ENCODE measurements at places on chromosomes 5 and 9.

DNA sequence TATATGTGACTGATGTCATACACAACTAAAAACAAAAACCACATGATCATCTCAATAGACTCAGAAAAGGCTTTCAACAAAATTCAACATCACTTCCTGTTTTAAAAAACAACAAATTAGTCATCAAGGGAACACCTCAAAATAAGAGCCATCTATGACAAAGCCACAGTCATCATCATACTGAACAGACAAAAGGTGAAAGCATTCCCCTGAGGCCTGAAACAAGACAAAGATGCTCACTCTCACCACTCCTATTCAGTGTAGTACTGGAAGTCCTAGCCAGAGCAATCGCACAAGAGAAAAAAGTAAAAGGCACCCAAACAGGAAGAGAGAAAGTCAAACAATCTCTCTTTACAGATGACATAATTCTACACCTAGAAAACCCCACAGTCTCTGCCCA is 893.5 kb upstream of the EDIL3 start:
- no peak for DNase-seq

- no peak for DNase-seq
These were observed 17.0 kb upstream of the RHOBTB3 start for GRCh38 chr5:95713960-95714710.

- no peak for DNase-seq
These were observed 180.5 kb downstream of the ENC1 start for GRCh38 chr5:74459984-74460383.

DNA sequence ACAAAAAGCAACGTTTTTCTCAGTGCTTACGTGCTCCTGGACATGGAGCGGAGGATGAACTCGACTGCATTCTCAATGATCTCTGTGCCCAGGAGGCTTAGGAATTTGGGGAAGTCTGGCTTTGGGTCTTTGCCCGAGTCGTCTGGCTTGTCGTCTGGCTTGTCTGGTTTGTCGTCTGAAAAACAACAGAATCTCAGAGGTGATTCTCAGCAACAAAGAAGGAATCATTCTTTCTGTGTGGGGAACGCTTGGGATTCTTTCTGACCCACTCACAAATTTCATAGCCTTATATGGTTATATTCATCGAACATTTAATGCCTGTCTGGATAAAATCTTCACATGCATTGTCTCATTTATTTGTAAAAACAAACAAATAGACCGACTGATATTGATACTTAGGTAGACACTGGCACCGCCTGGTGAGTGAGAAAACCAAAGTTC is 4.7 kb downstream of the C5orf46 start:
- DNase-seq, result no peak

DNA sequence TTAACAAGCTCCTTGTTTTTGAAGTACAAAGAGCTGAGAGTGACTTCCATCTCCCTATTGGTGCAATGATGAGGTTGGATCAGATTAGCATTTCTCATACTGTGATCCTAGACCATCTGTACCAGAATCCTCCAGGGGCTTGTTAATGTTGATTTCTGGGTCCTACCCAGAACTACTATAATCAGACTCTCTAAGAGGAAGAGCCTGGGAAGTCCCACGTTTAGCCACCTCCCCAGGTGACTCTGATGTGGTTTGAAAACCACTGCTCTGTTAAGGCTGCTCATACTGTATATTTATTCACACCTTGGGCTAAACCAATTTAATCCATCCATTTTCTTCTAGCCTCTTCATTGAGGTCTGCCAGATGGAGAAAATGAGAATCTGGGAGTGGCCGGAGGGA is 49.6 kb upstream of the SMIM32 start:
- no peak for DNase-seq

- no peak for DNase-seq
These were observed 114.5 kb downstream of the MAT2B start for GRCh38 chr5:163619951-163620350.

GRCh38 chr9:76562511-76562911 is 103.5 kb downstream of the GCNT1 start:
- DNase-seq, result no peak

GRCh38 chr9:98185611-98186171 is 6.7 kb downstream of the CORO2A start:
- no peak for DNase-seq

GRCh38 chr5:171846323-171846722 is 60.7 kb downstream of the SMIM23 start:
- DNase-seq, result no peak

DNA sequence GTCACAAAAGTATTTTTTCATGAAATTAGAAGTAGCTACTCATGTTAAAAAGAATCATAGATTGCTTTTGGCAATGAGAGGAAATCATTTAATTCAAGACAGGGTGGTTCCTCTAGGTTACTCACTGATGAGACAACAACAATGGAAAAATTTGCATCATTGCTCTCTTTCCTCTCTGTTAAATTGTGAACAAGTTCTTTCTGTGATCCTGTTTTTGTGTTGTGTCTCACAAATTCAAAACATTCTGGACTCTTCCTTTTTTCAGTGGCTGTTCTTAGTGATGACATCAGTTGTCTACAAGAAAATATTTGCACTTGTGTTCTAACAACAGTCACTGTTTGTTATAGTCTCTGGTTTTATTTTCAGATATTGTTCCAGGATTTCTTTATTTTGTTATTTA is 95.3 kb downstream of the XRCC4 start:
- DNase-seq, result no peak

GRCh38 chr5:137055271-137055872 is 443.8 kb downstream of the SPOCK1 start:
- DNase-seq, result no peak

- DNase-seq, result no peak
These were observed 142.7 kb downstream of the C5orf15 start for GRCh38 chr5:133825631-133826289.

DNA sequence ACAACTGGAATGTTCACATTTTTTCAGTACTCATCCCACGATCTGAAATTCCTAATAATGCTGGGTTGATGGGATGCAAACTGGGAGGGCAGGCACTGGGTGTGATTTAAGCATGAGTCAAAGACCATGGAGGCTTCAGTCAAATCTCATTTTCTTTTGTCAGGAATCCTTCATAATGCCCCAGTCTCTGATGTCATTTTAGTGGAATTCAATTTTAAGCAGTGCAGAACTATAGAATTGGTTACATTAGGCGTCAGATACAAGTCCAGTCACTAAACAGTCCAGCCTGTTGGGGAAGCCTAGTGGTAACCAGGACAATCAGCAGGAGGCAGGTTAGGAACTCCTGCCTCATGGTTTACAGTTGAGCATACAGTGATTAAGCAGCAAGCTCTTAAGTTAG is 41.0 kb upstream of the TMEM215 start:
- no peak for DNase-seq

DNA sequence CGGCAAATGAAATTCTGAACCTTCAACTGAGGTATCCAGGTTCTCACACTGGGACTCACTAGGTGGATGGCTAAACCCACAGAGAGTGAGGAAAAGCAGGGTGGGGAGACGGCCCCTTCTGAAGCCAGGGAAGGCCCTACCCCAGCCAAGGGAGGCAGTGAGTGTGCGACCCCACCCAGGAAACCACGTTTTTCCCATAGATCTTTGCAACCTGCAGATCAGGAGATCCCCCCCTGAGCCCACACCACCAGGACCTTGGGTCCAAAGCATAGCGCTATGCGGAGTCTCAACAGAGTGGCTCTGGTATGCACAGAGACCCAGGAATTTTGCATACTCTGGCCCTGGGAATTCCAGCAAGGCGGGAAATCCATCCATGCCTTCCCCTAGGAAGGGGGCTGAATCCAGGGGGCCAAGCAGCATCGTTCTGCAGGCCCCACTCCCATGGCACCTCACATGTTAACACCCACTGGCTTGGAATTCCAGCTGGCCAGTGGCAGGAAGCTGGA is 19.9 kb downstream of the DTWD2 start:
- DNase-seq, result no peak

DNA sequence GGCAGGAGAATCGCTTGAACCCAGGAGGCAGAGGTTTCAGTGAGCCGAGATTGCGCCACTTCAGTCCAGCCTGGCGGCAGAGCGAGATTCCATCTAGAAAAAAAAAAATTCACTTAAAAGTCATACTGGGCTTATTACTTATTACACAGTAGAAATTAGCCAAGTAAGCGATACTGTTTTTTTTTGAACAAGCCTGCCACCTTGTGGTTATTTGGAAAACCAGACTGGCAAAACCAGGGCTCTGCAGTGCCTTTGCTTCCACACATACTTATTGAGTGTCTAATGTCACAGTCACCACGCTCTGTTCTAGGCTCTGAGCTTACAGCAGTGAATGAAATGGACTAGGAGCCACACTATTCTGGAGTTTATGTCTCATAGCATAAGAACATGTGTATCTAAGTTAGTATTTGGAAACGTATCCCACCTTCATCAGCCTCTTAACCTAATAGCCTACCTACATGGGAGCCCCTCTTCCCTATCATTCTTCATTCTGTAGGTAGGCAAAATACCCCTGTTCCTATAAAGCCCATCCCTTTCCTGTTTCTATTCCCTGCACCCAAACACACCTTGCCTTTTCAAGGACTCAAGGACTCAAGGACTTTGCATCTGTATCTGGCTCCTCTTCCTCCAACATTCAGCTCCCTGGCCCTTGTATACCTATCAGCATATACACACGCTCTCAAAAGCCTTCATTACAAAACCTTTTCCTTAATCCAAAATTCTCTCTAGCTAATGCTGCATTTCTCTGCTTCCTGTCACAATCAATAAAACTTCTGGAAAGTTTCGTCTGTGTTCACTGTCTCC is 13.9 kb upstream of the BASP1 start:
- DNase-seq, result no peak

DNA sequence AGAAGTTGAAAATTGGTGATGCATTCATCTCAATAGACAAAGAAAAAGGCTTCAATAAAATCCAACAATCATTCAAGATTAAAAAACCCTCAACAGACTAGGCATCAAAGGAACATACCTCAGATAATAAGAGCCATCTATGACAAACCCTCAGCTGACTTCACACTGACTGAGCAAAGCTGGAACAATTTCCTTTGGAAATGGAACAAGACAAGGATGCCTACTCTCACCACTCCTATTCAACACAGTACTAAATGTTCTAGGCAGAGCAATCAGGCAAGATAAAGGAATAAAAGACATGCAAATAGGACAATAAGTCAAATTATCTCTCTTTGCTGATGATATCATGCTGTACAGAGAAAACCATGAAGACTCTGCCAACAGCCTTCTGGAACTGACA is 1188.1 kb downstream of the DTWD2 start:
- DNase-seq, result no peak

DNA sequence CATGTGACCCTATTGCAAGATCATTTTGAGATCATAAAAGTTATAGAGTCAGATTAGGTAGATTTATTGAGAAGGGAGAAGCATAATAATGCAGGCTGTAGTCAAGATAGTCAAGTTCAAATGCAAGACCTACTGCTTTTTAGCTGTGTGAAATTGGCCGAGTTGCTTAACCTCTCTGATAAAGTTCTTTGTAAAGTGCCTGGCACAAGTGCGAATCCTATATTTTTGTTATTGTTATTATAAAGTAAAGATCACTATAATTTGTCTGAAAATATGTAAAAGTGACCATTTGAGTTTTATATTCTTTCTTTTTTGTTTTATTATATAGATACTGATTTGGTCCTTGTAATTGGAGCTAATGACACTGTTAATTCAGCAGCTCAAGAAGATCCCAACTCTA is 99.3 kb downstream of the NNT start:
- DNase-seq, result no peak

GRCh38 chr5:150386024-150386855 is 26.5 kb downstream of the CD74 start:
- DNase-seq, result no peak

DNA sequence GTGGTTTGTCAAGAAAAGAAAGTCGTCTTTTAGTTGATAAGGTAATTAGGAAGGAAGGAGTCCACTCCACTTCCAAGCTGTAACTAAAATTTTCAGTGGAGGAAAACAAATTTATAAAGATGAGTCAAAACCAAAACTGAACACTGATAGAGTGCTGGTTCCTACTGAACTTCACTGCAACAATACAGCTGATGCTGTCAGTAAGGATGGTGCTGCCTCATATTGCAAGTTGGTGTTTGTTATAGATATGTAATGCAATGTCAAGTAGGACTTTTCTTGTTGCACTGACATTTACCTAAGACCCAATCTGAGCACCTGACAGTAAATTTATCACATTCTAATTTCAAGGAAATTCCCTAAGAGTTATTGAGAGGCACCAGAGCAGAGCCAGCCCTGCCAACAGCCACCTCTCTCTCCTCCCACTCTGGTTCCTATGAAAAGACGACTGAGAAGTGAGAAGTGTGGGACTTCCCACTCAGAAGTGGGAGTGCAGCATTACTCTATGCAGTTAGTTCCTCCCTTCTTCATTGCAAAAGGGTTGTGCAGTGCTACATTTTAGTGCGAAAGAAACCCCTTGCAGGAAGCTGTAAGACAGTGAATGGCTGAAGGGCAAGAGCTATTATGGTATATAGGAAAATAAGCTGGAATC is 350.8 kb downstream of the NFIB start:
- no peak for DNase-seq

DNA sequence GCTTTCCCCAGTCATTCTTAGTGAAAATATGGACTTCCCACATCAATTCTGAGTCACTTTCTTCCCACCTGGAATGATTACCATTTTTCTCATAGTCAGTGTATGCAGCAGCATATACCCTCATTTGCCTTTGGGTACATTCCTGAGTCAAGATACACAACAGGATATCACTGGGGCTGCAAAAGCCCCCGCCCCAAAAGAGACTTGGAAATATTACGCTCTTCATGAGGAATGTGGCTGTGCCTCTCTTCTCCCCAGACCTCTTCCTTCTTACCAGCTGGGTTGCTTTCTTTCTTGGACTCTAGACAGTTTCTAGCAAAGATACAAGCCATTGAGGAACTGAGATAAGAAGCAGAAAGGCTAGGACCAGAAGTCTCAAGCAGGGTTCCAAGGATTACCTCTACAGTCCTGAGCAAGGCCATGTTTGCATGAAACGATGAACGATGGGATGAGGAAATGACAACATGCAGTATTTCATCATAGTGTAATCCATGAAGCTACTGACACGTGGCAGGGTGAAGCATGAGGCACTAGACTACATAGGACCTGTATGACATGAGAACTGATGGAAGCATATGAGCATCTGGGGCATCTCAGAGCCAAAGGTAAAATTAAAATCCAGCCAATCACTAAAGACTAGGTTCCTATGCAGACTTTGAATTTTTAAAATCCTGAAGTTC is 218.1 kb downstream of the RAB3C start:
- DNase-seq, result no peak

- no peak for DNase-seq
These were observed 200.2 kb downstream of the DAB2IP start for GRCh38 chr9:121851641-121852091.

DNA sequence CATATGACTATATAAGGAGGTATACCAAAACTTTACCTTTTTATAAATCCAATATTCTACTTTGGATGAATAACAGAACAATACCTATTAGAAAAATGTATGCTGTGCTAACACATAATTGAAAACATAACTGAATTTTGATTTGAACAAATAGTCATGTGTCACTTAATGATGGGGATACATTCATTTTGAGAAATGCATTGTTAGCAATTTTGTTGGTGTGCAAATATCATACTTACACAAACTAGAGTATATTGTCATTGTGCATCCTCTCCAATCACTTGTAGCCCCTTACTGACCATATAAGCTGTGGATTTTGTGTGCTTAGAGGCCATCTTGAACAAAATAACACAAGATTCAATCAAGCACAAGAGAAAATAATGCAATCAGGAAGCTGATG is 72.3 kb upstream of the SLCO4C1 start:
- no peak for DNase-seq

Data from activated CD8-positive, alpha-beta memory T cell treated with anti-CD3 and anti-CD28 coated beads for 48 hours (primary cell).